ENCODE measurements at places on chromosomes 7 and 10. TPM values are rescaled to one million over a fixed set of nuclear protein-coding genes. Genes with fewer than 3 reads are reported as not detected.
A peak's percentile ranks its signal among the peaks of the same experiment; 100 is the strongest.

The LRIT2 gene
- total RNA-seq, result not detected

- no peak overlapping the region for H3K4me3 ChIP-seq
- no peak for DNase-seq
- H3K36me3 ChIP-seq, result no peaks in the 10 kb centered on the region
- no peak overlapping the region for H3K27ac ChIP-seq
Observed at GRCh38 chr10:122170802-122171201, 100.3 kb upstream of the BTBD16 start.

The ZNF438 gene
- total RNA-seq, result 8.8 TPM

DNA sequence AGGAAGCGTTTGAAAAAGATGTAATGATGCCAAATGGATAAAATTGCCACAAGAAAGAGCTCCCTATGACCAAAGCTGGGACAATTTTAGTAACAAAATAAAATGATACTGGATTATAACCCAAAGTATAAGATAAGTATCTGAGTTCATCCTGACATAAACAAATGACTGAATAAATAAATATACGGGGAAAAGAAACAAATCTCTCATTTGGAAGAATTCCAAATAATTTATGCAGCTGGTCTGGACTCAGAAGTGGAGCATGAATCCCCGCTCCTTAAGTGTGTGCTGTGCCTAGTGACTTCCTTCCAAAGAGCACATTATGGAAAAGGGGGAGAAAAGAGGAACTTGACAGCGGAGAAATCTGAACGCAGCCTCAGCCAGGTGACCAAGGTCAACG lies 186.2 kb downstream of the RAMP3 start:
- H3K27ac ChIP-seq, result no peak overlapping the region
- no peak for DNase-seq
- H3K4me3 ChIP-seq, result no peak overlapping the region
- H3K4me1 ChIP-seq, result no peaks in the 10 kb centered on the region

The BUD31 gene
- 69.8 TPM for total RNA-seq

GRCh38 chr10:14586901-14587300 lies 187.8 kb downstream of the FAM107B start:
- no peaks in the 10 kb centered on the region for H3K36me3 ChIP-seq
- no peaks in the 10 kb centered on the region for H3K27me3 ChIP-seq
- no peak overlapping the region for H3K27ac ChIP-seq
- no peaks in the 10 kb centered on the region for H3K4me1 ChIP-seq

The NYAP1 gene
- total RNA-seq, result 0.59 TPM

The TMEM229A gene
- total RNA-seq, result not detected

- H3K27ac ChIP-seq, result no peak overlapping the region
- no peaks in the 10 kb centered on the region for H3K4me1 ChIP-seq
- DNase-seq, result no peak
- no peak overlapping the region for H3K4me3 ChIP-seq
- H3K27me3 ChIP-seq, result no peaks in the 10 kb centered on the region
- H3K36me3 ChIP-seq, result no peaks in the 10 kb centered on the region
Observed at GRCh38 chr7:110947408-110947807, 143.5 kb upstream of the LRRN3 start.

- peak overlapping the region; percentile 63 for H3K4me3 ChIP-seq
- H3K4me1 ChIP-seq, result no peaks in the 10 kb centered on the region
- H3K27me3 ChIP-seq, result no peaks in the 10 kb centered on the region
- DNase-seq, result no peak
- H3K36me3 ChIP-seq, result no peaks in the 10 kb centered on the region
Observed at GRCh38 chr7:148962823-148963582, 65.3 kb downstream of the PDIA4 start.

The MMS19 gene
- 73.0 TPM for total RNA-seq

DNA sequence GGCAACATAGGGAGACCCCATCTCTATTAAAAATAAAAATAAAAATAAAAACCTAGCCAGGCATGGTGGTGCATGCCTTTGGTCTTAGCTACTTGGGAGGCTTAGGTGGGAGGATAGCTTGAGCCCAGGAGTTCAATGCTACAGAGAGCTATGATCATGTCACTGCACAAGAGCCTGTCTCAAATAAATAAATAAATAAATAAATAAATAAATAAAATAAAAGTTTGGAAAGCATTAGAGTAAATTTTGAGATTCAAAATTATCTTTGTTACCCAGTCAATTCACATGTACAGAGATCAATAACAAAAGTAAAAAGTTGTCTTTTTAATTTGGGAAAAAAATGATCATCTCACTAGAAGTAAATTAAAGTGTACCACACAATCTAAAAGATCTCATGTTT lies 255.8 kb upstream of the MYO3A start:
- no peak overlapping the region for H3K27ac ChIP-seq
- H3K4me3 ChIP-seq, result no peak overlapping the region
- no peaks in the 10 kb centered on the region for H3K36me3 ChIP-seq
- H3K27me3 ChIP-seq, result no peaks in the 10 kb centered on the region
